ENCODE measurements at places on chromosomes 7 and 10.

DNA sequence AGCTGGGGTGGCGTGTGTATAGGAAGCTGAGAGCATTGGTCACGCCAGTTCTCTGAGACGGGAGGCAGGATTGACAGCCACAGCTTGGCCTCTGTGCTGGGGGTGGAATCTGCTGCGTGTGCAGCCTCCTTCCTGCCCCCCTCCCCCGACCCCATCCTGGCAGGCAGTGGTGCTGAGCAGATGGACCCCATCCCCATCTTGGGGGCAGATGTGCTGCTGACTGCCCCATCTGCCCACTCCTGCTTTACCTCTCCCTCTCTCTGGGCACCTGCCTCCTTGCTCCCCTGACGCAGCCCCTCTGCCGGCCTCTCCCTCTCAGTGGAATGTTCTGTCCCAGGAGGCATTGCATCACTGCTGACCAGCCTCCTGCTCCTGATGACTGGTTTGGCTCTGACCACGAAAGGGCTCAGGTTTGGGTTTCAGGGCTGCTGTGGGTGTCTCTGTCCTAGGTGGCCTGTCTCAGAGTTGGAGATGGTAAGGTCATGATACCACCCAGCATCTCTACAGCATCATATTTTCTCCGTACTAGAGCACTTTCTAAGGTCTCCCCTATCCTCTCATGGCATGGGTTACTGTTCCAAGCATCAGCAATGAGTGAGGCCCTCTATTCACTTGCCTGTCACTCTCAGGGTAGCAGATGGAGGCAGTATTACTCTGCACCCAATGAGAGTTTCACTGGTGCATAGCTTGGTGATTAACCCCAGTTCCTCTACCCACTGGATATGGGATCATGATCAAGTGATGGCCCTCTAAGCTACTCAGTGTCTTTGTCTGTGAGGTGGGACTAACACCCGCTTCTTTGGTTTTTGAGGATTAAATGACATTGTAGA, 81.9 kb downstream of the RBM20 start:
- no peak for DNase-seq

GRCh38 chr7:142607351-142607750, 141.9 kb upstream of the PRSS1 start:
- DNase-seq, result no peak

- no peak for DNase-seq
Observed at GRCh38 chr10:28794986-28795385, 117.7 kb downstream of the BAMBI start.

GRCh38 chr10:26550774-26551526, 112.8 kb downstream of the APBB1IP start:
- no peak for DNase-seq

DNA sequence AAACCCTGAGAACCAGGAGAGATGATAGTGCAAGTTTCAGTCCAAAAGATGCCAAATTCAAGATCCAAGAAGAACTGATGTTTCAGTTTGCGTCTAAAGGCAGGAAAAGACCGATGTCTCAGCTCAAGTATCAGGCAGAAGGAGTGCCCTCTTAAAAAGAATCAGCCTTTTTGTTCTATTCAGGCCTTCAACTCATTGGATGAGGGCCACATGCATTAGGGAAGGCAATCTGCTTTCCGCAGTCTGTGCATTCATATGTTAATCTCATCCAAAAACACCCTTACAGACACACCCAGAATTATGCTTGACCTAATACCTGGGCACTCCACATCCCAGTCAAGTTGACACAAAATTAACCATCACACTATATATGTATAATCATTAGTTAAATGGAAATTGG, 45.2 kb downstream of the DNAJB9 start:
- no peak for DNase-seq

- DNase-seq, result no peak
Observed at GRCh38 chr7:46752881-46753366, 829.0 kb downstream of the TNS3 start.

DNA sequence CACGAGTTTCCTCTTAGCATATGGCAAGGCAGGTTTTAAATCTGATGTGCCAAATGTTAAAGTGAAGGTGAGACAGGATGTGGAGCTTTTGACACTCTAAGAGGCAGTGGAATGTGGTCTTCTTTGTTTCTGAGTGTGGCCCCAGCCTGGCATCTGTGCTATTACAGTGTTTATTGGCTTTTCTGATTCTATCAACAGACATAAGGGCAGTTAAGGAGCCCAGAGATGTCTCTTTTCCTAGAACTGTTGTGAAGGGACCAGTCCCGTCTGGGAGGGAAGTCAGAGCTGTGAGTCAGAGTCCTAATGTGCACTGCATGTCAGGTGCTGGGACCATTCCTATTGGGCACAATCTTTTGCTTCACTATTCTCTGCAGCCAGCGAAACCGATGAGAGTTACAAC, 32.5 kb downstream of the TRUB1 start:
- no peak for DNase-seq

DNA sequence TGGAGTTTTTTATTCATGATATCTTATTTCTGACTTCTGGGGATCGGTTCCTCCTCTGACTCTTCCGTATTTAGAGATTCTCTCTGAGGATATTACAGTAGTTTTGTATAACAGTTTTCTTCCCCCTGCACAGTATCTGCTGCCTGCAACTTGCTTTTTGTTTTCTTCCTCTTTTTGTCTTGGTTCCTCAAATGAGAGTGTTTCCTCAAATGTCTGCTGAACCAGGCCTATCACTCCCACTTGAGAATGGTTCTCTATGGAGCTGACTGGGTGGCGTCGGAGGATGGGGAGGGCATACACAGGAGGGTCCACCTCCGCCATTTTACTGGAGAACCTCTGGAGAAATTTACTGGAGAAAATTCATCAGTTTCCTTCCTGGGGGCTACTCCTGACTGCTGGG, 27.7 kb downstream of the ARHGAP22 start:
- no peak for DNase-seq

- DNase-seq, result no peak
Observed at GRCh38 chr10:103439776-103440175, 12.4 kb downstream of the CALHM2 start.

DNA sequence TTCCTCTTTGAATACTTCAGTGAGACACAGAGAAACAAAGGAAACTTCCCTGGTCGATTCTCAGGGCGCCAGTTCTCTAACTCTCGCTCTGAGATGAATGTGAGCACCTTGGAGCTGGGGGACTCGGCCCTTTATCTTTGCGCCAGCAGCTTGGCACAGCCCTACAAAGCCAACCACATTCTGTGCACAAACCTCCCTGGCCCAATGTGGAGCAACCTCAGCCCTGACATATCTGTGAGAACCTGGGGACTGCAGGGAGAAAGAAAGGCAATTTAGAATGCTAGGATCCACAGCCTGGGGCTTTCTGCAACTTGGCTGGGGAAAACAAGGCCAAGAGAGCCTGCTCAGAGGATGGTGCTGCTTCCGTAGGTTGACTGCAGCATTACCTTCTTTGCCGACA, 63.5 kb upstream of the PRSS58 start:
- DNase-seq, result no peak

- DNase-seq, result no peak
Observed at GRCh38 chr7:129122751-129123509, 21.6 kb upstream of the TSPAN33 start.

DNA sequence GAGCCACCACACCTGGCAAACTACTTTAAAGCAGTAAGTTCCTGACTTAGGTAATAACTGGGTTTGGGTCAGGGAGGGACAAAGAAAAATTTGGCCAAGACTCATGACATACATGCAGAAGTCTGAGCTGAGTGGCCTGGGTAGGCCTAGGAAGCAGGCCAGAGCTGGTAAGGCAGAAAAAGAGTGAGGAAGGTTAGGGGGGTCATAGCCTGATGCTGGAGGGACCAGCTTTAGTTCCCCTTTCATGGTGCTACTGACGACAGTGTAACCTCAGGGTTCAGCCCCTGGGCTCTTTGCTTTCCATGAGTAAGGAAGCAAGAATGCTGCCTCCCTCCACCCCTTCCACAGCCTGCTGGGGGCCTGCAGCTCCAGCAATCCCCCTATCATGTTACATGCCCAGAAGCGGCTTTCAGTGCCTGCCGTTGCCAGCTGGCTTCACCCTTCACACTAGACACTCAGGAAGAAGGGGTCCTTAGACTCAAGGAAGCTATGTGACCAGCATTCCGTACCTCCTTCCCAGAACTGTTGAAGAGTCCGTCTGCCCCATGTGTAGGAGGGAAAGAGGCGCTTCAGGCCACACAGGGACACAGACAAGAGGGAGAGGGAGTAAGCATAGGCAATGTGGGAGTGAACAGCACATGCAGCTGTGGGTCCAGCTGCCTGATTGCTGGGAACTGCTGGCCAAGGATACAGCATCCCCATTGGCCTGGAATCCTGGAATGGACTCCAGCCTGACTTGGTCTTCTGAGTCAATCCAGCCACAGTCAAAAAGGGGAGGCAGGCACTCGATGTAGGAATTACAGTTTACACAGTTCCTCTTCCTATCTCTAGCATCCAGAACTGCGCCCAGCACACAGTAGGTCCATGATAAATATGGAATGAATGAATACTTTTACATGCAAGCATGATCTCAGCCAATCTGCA, 4.1 kb upstream of the PLAU start:
- DNase-seq, result no peak

DNA sequence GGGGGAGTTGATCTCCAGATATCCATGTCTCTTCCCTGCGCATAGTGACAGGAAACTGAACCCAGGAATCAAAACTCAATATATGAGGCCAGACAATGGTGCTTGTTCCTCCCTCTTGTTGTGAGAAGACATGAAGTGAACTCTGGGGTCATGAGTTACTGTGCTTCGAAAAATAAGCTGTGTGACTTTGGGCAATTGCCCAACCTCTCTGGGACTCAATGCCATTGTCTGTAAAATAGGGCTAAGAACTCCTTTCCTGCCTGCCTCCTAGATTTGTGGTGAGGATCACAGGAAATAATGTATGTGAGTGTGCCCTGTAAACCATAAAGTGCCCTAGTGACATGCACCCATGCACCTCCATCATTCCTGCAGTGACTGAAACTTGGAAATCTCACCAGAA, 48.4 kb downstream of the SYPL1 start:
- DNase-seq, result no peak

- DNase-seq, result peak; percentile 84
Observed at GRCh38 chr7:100483090-100483721, 521 bp upstream of the NYAP1 start.

GRCh38 chr7:108464743-108465142, 8.5 kb upstream of the NRCAM start:
- DNase-seq, result no peak
